ENCODE measurements at places on chromosomes 5 and 9.
A peak's percentile ranks its signal among the peaks of the same experiment; 100 is the strongest.

DNA sequence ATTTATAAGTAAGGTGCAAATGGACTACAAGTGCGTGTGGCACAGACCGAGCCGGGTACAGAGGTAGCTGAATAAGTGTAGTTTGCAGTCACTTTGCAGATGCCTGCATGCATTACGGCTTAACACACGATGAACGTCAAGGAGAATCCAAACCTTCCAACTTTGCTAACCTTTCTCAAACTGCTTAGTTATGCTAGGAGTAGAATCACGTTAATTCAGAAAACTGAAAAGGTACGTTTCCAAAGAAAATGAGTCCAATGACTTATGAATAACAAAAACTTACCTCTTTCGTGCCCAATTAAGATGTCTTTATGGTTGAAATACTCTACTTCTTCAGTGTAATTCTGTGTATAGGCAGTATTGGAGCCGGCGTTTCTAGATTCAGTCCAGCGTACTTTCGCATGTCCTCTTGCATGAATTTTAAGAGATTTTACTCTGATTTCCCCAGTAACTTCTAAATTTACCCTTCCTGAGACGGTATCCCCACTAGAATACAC, 539 bp downstream of the ARRDC3 start:
- DNase-seq: peak; percentile 55

- DNase-seq: no peak
Measured at GRCh38 chr9:9846557-9846956, 766.2 kb downstream of the PTPRD start.

- no peak for DNase-seq
Measured at GRCh38 chr5:135599421-135600151, 20.8 kb upstream of the CXCL14 start.

DNA sequence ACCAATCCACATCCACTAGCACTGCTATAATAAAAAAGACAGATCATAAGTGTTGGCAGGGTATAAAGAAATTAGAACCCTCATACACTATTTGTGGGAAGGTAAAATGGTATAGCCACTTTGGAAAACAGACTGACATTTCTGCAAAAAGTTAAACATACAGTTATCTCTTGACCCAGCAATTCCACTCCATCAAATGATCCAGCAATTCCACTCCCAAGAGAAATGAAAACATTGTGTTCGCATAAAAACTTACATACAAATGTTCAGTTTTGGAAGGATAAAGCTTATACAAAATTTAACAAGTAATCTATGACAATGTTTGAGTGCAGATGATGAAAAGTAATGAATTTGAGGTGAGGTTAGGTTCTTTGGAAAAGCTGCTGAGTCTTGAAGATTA, 2.1 kb downstream of the KIF27 start:
- no peak for DNase-seq

DNA sequence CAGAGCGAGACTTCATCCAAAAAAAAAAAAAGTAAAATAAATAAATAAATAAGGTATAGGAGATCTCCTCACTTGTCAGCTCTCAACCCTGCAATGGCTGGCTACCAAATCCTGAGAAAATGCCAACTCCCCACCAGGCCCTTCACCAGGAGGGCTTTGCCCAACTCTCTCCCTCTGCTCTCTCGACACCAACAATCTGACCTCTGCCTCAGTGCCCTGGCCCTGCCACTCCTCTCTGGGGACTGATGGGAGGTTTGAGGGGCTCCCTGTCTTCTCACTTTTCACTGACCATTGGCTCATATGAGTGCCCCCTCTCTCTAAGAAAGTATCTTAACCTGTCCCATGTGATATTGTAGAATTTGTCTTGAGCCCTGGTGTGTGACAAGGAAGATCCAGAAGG, 52.6 kb upstream of the SH3PXD2B start:
- DNase-seq: no peak

DNA sequence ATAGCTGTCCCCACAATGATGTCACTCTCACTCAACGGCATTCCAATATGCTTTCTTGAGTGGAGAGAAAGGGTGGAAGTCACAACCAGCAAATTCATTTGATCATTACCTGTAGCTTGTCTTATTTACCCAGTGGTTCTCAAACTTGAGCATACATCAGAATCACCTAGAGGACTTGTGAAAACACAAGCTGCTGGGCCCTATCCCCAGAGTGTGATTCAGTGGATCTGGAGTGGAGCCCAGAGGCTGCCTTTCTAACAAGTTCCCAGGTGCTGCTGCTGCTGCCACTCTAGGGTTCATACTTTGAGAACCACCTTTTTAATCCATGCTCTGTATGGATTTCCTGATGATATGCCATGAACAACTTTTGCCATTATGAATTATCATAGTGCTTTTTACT, 94.7 kb downstream of the KLHL3 start:
- no peak for DNase-seq

DNA sequence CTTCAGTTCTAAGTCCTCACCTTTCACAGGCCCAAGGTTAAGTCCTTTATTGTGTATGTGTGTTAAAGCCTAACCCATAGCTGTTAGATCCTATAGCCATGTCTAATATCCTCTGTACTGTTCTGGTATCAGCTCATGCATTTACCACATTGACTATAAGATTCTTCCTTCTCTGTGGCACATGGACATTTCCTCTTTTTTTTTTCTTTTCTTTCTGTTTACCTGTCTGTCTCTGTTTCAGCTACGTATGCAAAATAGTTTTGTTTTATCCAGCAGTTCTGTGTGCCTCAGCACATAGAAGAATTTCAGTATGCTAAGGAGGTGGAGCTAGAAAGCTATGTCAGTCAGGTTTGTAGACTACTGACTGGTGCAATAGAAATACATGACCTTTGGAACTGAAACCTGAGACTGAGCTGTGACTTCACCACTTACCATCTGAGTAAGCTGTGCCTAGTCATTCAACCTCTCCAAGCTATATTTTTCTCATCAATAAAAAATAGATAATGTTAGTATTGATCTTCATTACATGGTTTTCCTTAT, 155.6 kb upstream of the VLDLR start:
- peak; percentile 33 for DNase-seq

DNA sequence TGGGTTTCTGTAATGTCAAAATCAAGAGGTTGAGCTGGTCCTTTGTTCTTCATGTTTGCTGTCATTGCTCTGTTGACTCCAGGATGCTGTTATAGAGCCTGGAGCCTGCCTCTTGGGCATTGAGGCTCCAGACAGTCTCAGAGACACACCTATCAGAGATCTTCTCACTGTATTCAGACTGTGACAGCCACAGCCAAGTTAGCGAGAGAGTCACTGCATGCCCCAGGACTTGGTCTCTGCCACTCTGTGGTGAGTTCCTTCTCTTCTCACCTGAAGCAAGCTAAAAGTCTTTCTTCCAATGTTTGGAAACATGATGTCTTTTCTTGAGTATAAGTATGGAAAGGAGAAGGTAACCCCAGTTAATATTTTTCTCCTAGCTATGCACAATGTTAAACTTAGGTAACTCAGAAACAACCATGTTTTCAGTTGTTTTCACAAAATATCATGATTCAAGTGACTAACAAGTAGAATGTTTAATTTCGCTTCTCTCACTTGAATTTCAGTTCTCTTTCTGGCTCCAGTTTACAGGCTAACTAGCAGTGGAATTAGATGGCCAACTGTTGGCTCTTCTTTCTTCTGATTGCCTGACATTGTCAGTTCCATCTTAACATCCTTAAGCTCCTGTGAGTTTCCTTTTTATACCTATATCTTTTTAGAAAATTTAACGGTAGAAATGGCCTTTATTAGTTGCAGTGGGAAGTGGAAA, 20.6 kb upstream of the ZFYVE16 start:
- no peak for DNase-seq

DNA sequence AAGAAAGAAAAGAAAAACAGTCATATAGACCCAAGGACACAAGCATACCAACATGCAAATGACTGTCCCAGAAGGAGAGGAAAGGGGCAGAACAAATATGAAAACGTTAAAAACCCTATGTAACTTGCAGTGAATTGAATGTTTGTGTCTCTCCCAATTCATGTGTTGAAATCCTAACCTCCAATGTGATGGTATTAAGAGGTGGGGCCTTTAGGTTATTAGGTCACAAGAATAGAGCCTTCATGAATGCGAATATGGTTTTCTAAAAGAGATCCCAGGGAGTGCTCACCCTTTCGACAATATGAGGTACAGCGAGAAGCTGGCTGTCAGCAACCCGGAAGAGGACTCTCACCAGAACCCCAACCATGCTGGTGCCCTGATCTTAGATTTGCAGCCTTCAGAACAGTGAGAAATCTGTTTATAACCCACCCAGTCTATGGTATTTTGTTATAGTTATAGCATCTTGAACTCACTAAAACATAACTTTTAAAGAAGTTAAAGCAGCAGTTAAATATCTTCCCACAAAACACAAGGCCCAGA, 14.0 kb downstream of the HNRNPAB start:
- no peak for DNase-seq

GRCh38 chr9:88312517-88313103, 75.6 kb upstream of the SPIN1 start:
- no peak for DNase-seq

- DNase-seq: no peak
Measured at GRCh38 chr5:77869116-77869798, 93.1 kb upstream of the TBCA start.

GRCh38 chr5:142324136-142324870, 518 bp downstream of the SPRY4 start:
- DNase-seq: no peak
